ENCODE measurements at places on chromosomes 12 and 14.

- no peak for DNase-seq
Measured at GRCh38 chr12:19597167-19598026, 158.1 kb downstream of the AEBP2 start.

DNA sequence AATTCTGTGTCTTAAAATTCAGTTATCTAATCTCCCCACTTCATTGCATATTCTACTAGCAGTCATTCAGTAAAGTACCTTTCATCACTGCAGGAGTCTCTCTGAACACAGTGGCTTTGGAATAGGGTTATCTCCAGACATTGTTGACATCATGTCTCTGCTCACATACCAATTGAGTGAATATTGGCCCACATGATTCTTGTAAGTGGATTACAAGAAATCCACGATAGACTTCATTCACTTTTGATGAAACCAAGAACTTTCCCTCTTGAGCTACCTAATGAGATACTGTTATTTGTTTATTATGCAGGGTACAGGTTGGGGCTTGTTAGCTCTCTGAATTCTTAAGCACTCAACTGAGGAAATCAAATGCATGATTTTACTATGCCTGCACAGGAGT is 284.9 kb downstream of the RAD51B start:
- DNase-seq = no peak

DNA sequence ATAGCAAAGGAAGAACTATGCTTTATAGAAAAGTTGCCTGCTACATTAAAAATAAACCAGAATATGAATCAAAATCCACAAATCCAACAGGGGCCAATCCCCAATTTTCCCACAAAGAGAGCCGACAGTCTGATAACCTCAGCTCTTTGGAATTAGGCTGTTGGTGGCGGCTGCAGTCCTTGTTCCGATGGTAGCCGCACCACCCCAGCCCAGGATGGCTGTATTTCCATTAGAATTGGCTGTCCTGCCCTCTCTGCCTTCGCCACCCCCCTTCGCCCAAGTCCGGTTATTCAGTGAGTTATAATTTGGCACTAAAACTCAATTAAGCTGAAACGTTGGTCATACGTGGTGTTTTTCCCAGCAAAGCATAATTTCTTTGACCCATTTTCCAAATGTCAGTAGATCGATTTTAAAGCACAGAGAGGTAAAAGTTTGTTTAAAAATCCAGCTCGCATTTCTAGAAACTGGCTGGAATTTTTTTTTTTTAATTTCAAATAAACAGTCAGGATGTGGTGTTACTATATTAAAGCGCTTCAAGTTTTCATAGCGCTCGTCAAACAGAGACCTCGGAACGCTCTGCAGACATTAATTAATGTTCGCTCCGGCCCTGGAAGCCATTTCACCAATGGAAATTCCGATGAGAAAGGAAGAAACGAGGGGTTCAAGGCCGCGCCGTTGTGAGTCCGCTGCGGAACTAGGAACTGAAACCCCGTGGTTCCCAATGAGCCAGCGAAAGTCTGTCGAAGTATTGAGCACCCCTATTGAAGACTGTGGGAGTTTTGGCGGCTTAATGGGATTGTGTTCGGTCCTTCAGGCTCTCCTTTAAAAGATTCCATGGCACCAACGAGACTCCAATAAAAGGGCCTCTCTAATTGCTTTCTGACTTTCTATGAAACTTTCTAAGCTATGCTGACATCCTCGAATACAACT is 104.8 kb upstream of the DIO3 start:
- DNase-seq = no peak

DNA sequence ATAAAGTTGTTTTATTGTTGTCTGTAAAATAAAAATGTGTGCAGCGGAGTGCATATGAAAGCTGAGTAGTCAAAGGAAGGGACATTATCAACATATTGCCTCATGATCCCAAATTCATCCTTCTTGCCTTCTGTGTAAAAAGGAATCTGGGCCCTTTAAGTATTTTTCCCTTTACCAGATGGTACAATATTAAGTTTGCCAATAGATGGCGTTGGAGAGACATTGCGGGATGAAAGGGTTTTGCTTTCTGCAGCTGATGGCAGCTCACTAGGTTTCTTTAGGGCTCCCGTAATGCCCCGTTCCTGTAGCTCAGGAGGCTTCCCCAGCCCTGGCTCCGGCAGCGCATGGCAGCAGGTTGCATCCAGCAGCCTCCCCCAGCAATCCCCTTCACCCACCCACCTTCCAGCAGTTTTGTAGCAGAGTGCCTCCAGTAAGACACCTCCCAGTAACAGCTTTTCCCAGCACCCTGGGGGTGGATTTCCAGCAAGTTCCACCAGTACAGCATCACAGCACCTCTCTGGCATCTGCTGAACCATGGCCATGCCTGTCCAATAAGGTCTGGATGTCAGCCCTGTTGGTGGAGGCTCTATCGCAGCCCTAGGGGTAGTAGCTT is 354.4 kb downstream of the MED13L start:
- DNase-seq = no peak

DNA sequence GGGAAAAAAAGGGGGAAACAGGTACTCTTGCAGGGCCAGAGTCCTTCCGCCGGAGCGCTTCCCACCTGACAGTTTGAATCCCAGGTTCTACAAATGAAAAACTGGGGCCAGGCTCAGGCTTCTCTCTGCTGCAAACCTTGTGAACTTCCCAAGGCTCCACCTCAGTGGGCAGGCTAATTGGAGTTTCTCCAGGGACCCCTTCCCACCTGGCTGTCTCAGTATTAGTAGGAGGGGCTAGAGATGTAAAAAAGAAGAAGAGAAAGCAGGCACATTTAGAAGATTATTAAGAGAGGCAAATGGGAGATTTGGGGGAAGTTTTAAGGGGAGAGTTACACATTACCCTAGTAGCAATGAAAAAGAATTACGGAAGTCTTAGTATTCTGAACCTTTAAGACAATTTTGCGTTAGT is 20.0 kb upstream of the CLEC2D start:
- no peak for DNase-seq

- no peak for DNase-seq
Measured at GRCh38 chr12:98446060-98446459, 69.3 kb upstream of the TMPO start.

GRCh38 chr14:96078625-96079016 is 39.5 kb downstream of the C14orf132 start:
- DNase-seq = no peak

DNA sequence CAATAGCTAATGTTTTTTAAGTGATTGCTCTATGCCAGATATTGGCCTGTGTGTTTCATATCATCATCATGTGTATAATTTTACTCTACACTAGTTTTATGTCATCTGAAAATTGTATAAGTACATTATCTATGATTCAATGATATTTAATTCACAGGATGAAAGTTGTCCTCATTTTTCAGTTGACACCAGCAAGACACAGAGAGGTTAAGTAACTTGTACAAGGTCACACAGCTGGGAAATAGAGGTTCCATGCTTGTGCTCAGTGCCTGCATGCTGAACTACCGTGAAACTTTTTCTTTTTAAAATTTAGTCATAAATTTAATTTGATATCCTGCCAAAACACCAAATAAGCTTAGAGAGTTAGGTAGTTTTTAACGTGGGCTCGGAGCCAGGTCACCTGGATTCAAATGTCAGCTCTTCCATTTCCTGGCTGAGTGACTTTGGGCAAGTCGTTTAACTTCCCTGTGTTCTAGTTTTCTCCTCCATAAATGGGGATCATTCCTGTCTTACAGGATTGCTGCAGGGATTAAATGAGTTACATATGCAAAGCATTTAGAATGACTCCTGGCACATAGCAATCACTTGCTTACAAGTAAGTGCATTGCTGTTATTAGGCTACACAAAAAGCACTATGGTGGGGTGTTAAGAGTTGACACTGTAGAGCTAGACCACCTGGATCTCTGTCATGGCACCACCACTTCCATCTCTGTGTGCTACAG is 183.9 kb downstream of the ETV6 start:
- DNase-seq = no peak

DNA sequence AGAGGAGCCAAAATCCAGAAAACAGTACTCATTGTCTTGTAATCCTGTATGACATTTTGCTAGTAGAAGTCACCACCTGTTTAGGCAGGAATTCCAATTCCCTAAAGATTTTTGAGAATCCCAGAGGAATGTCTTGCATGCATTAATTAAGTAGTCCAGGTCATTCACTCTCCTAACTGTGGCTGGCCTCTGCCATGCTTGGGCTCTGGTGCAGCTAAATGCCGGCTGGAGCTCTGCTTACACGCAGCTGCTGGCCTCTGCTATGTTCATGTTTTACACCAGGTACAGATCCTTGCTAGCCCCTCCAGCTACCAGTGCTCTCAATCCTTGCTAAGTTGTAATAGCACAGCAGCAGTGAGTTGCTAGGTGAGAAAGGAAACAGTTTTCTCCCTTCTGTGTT is 16.3 kb upstream of the HIF1A start:
- DNase-seq = peak; percentile 37

Data from D341Med (cell line).